ENCODE measurements at places on chromosomes 2 and 18.

GRCh38 chr2:191063584-191063983 lies 49.6 kb upstream of the STAT1 start:
- no peak for DNase-seq

DNA sequence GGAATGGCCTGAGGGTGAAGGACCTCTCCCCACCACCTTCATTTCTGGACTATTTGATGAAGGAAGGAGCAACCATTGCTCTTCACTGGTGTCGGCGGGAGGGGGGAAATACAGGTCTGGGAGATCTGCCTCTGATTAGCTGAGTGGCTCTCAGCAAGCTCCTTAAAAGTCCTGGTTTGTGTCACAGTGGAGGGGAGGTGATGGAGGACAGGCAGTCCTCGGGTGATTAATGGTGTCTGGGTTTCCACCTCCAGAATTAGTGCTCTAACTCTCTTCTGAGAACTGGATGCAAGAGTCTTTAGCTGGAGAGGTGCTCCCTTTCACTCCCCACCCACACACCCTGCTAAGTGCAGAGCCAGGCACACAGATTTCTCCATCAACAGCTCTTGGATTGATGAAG lies 83.2 kb downstream of the TTC32 start:
- DNase-seq: no peak

GRCh38 chr18:79258447-79258846 lies 137.3 kb upstream of the NFATC1 start:
- no peak for DNase-seq

- no peak for DNase-seq
These were observed 256.3 kb upstream of the PKDCC start for GRCh38 chr2:41791523-41791922.

DNA sequence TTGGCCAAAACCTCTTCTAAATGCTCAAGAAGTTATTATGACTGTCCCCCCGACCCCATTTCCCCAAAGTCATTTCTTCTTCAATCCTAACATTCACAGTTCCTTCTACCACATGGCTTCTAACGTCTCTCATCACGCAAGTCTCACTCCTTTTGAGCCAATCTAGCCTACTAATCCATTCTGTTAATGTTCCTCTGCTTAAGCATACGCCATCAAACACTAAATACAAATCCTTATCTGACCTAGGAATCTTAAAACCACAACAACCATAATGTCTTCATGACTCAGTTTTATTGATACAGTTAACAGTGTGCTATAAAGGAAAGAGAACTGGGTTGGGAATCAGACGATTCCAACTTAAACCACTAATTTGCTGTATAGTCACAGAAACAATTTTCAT lies 23.9 kb downstream of the HNRNPLL start:
- DNase-seq: no peak

- DNase-seq: no peak
These were observed 687.6 kb downstream of the DCDC2C start for GRCh38 chr2:4391013-4391412.

GRCh38 chr2:64246962-64247361 lies 102.7 kb upstream of the PELI1 start:
- no peak for DNase-seq

GRCh38 chr18:42814618-42815017 lies 300.9 kb downstream of the RIT2 start:
- DNase-seq: no peak

DNA sequence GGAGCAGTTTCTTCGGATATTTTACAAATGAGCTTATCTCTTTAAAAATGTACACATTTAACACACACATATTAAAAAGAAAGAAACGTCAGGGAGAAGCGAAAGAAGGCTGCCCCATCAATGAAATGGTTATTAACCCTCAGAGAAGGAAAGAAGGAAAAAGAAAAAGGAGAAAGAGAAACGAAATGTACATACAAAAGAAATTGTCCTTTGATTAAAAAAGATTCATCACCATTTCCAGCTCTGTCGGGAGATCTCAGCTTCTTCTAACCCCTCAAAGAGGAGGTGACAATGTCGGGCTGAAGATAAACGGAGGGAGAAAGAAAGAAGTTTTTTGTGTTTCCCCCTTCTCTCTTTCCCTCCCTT lies 1.5 kb downstream of the IKZF2 start:
- DNase-seq: no peak

DNA sequence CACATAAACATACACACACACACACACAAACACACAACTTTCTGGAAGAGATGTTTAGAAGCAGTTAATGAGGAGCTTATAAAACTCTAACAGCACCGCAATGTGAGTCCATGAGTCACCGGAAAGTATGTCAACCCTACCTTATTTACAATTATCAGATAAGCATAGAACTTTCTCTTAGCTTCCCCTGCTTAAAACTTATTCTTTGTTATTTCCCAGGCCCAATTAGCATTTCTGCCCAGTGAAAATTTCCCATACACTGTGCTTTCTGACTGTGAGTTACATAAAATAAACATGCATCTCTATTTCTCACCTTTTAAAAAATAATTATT lies 737.6 kb downstream of the LRP1B start:
- DNase-seq: no peak

- DNase-seq: no peak
These were observed 495.6 kb downstream of the NYAP2 start for GRCh38 chr2:225895126-225895525.

- no peak for DNase-seq
These were observed 252.6 kb upstream of the LINC00305 start for GRCh38 chr18:64401268-64402060.

DNA sequence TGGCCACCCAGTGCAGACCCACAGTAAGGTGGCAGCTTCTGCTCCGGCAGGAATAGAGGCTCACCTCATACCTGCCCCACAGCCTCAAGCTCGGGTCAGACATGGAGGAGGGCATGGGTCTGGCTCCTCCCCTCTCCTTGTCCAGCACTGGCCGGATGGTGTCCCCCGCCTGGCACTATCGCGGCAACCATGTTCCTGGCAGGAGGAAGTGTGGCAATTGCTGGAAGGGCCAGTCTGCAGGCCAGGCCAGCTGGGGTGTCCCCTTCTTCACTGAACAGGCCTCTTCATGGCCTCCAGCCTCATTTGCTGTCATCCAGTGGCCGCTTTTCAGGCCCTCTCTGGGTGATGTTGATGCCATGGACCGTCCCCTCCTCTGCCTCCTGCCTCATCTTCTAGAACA lies 41.4 kb upstream of the SMAD7 start:
- no peak for DNase-seq

- no peak for DNase-seq
These were observed 93.6 kb downstream of the RAPGEF4 start for GRCh38 chr2:172829229-172829628.

DNA sequence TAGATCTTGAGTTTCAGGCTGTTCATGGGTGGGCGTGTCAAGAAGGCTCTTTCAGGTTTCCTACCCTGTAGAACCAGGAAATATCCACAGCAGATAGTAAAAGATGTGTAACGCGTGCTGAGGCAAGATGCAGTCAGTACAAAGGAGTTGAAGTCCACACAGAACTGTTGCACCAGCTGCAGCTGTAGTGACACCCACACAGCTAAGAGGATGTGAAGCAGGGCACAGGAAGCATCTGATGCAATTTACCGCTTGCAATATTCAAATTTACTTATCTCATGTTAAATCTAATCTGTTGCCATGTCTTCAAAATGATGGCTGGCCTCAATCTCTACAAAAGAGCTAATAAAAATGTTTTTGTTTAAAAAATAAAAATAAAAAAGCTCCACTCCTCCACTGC lies 132.8 kb downstream of the ARHGAP15 start:
- DNase-seq: no peak

DNA sequence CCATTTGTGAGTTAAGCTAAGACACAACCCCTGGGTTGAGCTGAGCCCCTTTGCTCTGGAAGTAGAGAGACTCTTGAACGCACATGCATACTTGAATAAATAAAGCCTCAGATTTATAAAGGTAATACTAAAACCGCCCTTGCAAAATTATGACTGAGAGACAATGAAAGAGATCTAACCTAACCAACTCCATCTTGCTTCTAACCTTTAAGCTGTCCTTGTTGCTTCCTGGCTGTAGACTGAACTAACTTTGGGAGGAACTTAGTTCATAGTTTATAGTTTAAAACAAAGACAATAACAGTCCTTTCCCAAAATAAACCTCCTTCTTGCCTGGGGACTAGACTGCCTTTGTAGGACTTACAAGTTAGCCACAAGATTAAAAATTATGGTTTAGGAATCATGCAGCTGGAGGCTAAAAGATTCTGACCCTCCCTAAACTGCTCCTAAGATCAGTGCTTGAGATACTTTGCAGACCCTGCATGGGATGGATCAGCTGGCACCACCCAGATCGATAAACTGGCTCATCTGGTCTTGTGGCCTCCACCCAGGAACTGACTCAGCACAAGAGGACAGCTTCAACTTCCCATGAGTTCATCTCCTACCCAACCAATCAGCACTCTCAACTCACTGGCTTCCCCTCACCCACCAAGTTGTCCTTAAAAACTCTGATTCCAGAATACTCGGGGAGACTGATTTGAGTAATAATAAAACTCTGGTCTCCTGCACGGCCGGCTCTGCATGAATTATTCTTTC lies 240.2 kb upstream of the SLC14A2 start:
- DNase-seq: no peak

DNA sequence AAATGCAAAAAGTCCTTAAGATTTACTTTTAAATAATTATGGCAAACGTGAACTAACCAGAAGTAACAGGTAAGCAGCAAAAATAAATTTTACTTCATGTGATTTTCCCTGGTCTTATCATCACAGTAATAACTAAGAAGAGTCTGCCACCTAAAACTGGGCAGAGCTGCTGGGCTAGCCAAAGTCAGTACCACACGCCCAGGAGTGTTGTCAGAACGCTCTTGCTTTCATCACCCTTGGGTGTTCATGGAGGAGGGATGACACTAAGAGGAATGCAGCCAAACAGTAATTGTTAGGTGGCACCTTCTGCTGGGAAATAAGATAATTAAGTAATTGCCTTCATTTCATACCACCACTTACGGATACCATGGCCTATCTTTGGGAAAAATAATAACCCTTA lies 92.0 kb upstream of the NEUROD1 start:
- no peak for DNase-seq

- DNase-seq: no peak
These were observed 185.9 kb downstream of the CYRIA start for GRCh38 chr2:16479721-16480120.

DNA sequence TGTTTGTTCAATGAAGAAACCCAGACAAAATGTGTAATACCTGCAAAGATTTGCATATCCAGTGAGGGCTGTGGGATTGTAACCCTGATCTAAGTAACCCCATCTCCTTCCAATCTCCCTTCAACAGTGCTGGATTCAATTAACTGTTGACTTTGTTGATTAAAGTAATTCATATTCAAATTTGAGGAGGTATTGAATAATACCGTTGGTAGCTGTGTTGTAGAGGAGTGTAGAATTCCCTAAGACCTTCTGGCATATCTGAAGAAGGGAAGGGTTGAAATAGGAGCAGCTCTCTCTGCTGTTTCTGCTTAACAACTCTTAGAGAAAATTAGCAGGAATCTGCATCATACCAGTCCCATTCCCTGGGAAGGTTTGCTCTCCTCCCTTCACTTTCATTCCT lies 28.2 kb downstream of the MAIP1 start:
- DNase-seq: no peak

GRCh38 chr18:9661564-9661963 lies 46.5 kb upstream of the RAB31 start:
- DNase-seq: no peak

GRCh38 chr2:217652761-217653639 lies 349.8 kb downstream of the TNS1 start:
- no peak for DNase-seq
